ENCODE measurements at places on chromosomes 16 and 17.

GRCh38 chr16:56514845-56515244 lies 5.0 kb downstream of the BBS2 start:
- DNase-seq: no peak

GRCh38 chr16:23182206-23182678 lies 303 bp upstream of the SCNN1G start:
- peak; percentile 56 for DNase-seq

DNA sequence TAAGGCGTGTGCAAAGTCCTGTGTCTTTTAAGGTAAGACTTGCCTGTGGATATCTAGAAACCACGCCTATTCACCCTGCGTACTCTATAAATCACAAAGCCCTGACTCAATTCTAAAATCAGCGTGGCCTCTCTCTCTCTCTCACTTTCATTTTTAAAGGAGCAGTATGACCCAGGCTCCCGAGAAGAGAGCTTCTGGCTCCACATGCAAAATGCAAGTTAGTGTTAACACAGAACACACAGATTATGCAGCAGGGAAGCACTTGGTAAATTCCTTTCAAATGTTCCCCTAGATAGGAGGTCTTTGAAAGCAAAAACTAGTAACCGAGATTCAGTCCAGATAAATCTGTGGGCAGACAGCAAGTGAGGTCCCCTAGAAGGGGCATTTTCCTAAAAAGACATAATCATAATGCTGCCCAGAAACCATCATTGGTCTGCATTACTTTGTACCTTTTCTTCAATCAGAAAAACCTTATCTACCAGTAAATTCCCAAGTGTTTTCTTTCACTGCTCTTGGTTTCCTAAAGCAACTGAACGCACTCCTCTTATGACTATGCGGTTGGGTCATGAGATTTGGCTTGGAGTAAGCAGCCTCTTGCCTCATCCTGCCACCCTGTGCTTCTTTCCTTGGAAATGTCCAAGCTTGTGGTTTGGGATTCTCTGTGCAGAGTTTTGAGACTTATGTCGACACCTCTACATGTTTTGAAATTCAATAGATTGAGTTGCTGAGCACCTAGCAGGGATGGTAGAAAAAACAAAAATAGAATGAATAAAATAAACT lies 31.7 kb upstream of the KCNJ2 start:
- no peak for DNase-seq

DNA sequence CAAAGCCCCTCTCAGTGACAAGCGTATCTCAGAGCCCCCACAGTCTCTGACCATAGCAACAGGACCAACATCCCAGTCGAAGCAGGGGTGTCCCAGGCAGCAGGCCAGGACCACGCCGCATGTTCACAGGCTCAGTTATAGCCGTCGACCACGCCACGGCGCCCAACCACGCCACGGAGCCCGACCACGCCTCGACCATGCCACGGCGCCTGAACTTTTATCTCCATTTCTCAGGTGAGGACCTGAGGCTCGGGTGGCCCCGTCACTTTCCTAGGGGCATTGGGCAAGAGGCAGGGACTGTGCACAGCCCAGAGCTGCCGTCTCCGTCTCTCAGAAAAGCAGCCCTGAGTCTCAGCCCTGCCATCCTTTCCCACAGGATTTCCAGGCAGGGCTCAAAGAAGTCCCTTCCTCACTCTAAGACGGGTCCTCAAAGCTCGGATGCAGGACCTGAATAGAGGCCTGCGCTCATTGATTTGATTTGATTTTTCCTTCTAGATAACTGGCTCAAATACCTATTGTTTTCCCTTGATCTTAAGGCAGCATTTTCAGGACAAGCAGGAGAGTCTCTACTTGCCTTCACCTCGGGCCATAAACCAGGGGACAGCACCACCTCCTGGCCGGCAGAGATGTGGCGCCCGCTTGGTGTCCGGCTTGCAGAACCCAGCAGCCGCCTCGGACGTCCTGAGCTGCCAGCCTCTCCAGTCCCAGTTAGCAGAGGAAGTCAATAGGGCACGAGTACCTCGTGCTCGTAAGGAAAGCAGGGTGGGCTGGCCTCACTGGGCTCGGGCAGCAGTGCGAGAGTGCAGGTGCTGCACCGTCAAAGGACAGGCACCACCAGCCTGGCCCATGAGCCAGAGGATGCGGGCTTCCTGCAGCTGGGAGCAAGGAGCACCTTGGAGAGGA lies 38.8 kb downstream of the C16orf95 start:
- peak; percentile 65 for DNase-seq

DNA sequence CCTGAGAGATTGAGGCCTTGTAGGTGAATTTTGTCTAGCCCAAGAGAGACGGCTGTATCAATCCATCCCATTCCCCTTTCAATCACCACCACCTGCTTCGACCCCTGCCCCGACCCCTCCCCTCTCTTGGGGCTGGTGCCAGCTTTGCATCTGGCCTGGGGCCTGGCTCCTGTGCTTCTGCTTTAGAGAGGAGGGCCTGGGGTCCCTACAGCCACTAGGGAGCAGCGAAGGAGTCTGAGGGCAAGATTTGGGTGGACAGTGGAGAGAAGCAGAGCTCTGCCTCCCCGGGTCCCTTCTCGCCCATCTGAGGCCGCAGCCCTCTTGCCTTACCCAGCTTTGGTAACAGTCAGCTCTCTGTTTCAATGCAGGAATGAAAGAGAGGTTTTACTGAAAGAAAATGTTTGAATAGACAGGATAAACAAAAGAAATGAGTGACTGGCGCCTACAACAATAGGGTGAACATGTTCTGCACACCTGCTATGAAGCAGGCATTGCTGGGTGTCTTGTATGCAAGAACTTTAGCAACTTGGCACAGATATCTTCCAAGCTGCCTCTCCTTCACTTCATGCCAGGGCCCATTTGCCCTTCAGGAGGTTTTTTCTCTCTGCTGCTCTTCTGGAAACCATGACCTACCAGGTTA lies 57.4 kb downstream of the SLC47A1 start:
- DNase-seq: no peak

DNA sequence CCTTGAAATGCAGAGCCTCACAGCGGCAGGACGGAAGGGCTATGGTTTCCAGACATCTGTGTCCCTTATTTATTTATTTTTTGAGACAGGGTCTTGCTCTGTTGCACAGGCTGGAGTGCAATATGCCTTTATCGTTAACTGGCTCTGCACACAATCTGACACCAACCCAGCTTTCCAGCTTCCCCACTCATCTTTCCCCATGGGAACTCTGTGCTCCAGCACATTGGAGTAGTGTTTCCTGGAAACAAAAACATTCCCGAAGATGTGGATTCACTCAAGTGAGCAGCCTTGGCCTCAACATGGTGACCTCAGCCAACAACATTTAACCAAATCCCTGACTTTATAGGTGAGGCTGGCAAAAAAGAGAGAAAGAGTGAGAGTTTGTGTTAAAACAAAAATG lies 307.1 kb downstream of the TMEM114 start:
- DNase-seq: no peak

DNA sequence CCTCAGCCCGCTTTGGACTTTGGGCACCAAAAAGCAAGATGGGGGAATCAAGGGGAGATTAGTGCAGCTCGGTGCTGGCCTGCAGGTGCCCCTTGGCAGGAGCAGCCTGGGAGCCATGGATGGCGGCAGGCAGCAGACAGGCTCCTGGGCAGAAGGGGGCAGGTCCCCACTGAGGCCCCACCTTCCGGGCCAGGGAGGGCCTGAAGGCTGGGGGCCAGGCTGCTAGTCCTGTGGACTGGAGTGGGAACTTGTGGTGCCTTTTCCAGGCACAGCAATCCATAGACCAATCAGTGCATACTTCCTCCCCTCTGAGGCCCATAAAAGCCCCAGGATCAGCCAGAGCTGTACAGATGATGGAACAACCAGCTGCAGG lies 64.0 kb downstream of the USP32 start:
- DNase-seq: no peak

DNA sequence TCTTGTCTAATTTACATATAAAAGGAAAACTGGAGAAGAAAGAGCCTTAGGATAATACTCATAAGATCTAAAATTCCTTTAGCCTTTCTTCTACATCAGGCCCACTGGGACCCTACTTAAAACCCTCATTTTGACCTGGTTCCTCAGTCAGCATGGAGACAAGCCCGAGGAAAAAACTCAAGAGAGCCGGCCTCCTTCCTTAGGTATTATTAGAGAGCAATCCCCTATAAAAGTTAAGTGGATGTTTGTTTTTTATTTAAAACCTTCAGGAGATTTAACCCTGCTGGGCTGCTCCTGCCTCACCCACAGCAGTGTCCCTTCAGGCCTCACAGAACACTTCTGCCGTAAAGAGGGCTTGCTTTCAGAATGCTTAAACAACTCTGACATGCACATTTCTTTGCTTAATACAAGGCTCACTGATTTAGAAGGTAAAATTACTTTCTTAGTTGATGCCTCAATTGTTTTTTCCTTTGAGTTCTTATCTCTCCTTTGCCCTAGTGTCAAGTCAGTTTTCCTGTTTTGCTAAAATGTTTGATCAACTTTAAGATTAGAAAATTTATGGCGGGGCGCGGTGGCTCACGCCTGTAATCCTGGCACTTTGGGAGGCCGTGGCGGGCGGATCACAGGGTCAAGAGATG lies 145.6 kb upstream of the TBX2 start:
- DNase-seq: no peak

- peak; percentile 90 for DNase-seq
Observed at GRCh38 chr17:6831661-6832263, at the start of gene TEKT1. TSS of gene TEKT1 (minus strand) at chr17:6831729. CDS start at chr17:6830376, 1,353 bp downstream.

DNA sequence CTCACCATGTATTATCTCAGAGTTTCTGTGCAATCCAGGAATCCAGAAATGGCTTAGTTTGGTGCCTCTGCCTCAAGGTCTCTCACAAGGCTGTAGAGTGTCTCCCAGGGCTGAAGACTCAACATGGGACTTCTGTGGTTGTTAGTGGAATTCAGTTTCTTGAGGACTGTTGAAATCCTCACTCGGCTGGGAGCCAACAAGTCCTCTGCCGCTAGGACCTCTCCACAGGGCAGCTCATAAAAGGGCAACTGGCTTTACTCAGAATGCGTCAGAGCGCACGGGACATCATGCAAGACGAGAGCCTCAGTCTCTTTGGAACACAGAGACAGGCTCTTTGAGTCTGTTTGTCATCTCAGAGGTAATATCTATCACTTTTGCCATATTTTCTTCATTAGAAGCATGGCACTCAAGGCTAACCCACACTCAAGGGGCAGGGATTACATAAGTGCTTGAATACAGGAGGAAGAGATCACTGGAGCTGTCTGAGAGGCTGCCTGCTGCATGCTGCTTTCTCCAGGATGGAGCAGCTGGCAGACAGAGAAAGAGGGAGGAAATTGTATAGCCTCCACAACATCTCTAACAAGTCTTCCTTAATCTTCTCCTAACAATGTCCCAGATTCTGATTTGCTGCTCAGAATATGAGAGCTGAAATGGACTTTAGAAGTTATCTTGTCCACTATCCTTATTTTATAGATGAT lies 97.5 kb upstream of the ASIC2 start:
- DNase-seq: no peak

DNA sequence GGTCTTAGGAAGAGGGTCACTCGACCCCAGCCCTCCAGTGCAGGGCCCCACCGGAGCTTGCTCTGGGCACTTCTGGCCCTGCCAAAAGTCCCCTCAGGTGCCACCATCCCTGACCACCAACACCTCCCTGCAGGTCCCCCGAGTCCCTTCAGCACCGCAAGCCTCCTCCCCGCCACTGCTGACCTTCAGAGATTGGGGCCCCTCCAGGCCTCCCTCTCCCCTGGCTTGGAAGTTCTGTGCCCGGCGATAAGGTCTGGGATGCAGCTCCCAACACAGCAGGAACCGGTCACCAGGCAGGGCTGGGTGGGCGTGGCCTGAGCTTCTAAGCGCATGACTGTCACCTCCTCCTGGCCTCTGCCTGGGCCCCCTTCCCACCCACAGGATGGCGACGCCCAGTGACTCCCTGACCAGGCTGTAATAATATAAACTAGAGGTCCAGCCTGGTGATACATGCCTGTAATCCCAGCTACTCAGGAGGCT lies 11.2 kb downstream of the PIEZO1 start:
- DNase-seq: no peak

DNA sequence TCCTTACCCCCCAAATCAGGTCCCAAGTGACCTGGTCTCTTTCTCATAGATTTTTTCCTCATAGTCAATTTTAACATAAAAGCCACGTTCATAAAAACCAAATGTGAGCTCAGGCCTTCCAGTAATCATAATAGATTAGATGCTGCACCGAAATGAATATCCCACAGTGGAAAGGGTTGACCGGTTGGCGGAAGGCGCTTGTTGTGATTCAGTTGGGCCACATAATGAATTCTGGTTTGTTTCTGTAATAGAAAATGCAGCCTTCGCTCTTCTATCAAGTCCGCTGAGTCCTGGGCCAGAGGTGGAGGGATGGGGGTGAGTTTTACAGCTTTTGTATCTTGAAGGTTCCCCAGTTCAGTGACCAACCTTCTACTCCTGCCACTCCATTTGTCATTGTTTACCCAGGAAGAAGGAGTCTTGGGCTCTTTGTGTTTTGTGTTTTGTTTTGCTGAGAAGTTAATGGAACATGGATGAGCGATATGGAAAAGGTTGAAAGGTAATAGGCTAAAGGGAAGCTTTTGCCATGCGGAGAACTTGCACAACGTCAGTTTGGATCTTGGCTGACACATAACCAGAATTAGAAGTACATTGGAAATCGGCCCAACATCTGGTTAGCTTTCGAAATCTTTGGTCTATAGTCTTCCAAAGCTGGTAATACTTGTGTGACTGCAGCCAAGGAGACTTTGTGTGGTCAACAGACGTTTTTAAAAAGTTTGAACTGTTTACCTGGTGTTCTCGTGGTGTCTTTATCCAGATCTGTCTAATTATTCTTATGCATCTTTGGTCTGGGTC lies 89.5 kb downstream of the CLEC16A start:
- DNase-seq: no peak

GRCh38 chr16:66476328-66477027 lies 49.4 kb downstream of the BEAN1 start:
- DNase-seq: no peak

- DNase-seq: peak; percentile 99
Observed at GRCh38 chr16:58629733-58630640, at the start of gene CNOT1. TSS of gene CNOT1 (minus strand) at chr16:58629826. CDS start at chr16:58599337, 30,489 bp downstream.

DNA sequence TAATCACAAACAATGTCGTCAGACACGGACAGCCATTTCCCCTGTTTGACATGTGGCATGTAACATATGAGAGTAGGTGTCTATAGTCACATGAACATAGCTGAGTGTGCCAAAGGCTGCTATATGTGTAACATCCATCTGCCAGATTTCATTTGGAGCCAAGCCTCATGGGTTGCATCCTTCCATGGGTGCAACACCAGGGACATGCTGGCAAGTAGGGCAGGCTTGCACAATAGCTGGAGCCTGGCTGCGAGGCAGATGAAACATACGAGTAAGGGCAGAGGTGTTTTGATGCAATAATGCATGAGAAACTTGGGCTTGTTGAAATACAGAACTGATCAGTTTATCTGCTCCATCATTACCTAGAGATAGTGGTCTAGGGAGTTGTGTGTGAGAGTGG lies 9.0 kb upstream of the ZNF689 start:
- DNase-seq: no peak

DNA sequence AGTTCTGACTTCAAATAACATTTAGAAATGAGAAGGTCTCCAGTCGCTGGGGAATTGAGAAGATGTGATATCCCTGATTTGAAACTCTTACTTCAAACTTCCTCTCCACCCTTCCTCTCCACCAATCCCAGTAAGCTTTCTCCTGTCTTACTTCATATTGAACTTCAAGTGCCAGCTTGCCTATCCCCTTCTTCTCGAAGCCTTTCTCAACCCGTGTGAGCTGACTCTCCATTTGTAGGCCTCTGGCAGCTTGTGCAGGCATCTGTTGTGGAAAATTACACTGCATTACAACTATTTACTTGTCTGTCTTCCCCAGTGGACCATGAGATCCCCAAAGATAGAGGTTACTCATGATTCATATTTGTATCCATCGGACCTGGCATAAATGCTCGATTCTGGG lies 280.8 kb upstream of the CDH5 start:
- no peak for DNase-seq

GRCh38 chr16:4465977-4466779 lies 8.2 kb downstream of the NMRAL1 start:
- DNase-seq: no peak

GRCh38 chr16:30956601-30957455 lies 726 bp upstream of the SETD1A start:
- DNase-seq: peak; percentile 72

Data from neuronal stem cell (in vitro differentiated cells).